ENCODE measurements at places on chromosomes 16 and 17. TPM values are rescaled to one million over a fixed set of nuclear protein-coding genes. Genes with fewer than 3 reads are reported as not detected.

DNA sequence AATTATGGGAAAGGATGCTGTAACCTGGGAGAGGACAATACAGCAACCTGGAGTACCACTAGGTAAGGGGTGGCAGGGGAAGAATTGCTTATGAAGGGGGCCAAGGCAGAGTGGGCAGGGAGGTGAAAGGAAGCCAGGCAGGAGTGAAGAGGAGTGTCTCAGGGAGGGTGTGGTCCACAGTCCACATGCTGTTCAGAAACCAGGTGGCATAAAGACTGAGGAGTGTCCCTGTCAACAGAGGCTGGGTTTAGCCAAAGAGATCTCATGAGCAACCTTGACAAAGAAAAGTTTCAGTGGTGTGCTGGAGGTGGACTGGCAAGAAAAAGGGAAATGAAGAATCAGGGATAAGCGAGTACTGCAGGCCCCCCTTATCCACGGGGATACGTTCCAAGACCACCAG is 88.4 kb downstream of the SPACA3 start:
- DNase-seq = no peak

DNA sequence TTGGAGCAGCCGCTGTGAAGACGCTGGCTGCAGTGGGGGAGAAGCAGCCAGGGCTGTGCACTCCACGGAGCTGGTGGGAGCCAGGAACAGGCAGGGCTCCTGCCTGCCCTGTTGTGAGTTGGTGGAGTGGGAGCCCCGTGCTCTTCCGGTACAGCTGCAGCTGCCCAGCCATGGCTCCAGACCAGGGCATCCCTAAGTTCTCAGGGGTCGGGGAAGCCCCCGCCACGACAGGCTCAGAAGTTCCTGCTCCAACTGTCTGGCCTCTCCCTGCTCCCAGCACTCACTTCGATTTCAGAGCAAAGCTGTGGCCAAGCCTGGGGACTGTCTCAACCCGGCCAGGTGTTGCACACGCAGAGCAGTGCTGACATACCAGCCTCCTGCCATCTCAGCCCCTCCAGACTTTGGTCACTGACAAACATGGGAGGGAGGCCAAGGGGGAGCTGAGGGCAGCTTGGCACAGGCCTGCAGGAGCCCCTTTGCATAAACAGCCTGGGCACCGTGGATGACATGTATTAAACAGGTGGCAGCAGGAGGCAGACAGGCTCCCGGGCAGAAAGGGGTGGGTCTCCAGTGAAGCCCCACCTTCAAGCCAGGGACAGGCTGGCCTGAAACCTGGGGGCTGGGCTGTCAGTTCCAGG is 13.9 kb upstream of the KDM8 start:
- DNase-seq = no peak

FAM20A gene
- not detected for total RNA-seq

DNA sequence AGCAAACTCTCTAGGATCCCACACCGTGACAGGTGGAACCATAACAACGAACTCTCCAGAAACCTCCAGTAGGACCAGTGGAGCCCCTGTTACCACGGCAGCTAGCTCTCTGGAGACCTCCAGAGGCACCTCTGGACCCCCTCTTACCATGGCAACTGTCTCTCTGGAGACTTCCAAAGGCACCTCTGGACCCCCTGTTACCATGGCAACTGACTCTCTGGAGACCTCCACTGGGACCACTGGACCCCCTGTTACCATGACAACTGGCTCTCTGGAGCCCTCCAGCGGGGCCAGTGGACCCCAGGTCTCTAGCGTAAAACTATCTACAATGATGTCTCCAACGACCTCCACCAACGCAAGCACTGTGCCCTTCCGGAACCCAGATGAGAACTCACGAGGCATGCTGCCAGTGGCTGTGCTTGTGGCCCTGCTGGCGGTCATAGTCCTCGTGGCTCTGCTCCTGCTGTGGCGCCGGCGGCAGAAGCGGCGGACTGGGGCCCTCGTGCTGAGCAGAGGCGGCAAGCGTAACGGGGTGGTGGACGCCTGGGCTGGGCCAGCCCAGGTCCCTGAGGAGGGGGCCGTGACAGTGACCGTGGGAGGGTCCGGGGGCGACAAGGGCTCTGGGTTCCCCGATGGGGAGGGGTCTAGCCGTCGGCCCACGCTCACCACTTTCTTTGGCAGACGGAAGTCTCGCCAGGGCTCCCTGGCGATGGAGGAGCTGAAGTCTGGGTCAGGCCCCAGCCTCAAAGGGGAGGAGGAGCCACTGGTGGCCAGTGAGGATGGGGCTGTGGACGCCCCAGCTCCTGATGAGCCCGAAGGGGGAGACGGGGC is 1.3 kb downstream of the SPN start:
- DNase-seq = no peak

DNA sequence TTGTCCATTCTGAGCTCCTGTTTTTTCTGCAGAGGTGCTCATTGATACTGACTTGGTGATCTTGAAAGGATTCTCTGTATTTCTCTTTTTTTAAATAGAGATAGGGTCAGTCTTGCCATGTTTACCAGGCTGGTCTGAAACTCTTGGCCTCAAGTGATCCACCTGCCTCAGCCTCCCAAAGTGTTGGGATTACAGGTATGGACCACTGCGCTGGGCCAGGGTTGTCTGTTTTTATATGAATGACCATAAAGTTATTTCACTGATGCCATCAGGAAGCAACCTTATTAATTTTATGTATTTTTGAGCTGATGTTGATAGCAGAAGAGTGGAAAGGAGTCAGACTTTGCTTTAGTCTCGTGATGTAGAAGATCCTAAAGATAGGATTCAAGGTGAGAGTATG is 35.7 kb upstream of the METTL9 start:
- DNase-seq = no peak

DNA sequence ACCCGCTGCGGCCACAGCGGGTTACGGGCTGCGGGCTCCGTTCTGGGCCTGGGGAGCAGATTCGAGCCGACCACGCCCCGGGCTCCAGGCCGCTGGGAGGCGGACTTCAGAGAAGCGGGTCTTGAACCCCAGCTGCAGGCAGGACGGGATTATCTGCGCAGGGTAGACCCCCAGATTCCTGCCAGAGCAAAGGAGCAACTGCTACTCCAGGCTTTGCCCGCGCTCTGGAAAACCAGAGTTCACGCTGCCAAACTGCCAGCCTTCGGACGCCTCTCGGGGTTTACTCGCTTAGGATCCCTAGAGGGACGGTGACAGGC is 301 bp upstream of the ULK2 start:
- DNase-seq = no peak

KRTAP4-9 gene
- total RNA-seq = not detected

BAIAP3 gene
- 3.1 TPM for total RNA-seq

GRCh38 chr16:48081656-48082055 is 74.1 kb downstream of the ABCC12 start:
- no peak for DNase-seq

EVPL gene
- not detected for total RNA-seq

GRCh38 chr16:70430667-70431536 is 8.0 kb downstream of the ST3GAL2 start:
- no peak for DNase-seq

KRT27 gene
- total RNA-seq = not detected

- no peak for DNase-seq
These were observed 33.8 kb downstream of the CHD9NB start for GRCh38 chr16:53018834-53019416.

FOXL1 gene
- 43.2 TPM for total RNA-seq

GRCh38 chr17:3547628-3548027 is 10.0 kb downstream of the TRPV3 start:
- no peak for DNase-seq

C17orf50 gene
- total RNA-seq = not detected
